ENCODE measurements at places on chromosomes 16 and 17.

DNA sequence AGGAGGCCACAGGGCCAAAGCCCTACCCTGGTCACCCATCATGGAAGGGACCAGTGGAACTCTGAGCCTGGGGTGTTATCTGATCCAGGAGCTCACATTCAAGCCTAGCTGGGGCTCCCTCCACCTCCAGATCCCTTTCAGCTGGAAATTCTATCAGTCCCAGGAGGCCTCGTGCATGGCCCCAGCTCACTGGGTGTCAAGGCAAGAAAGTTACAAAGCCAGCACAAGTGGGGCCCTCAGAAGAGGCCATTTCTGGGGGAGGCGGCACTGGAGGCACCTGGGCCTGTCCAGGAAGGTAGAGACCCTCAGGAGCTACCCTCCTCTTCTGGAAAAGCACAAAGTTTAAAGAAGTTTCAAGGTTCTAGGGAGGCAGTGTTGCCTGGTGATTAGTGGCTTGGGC lies 4.8 kb downstream of the CA7 start:
- no peak overlapping the region for H3K4me3 ChIP-seq
- H3K4me1 ChIP-seq, result peaks cover 11% of the 10 kb centered on the region
- H3K27ac ChIP-seq, result no peak overlapping the region

GRCh38 chr17:62381561-62381960 lies 1.2 kb downstream of the EFCAB3 start:
- no peak overlapping the region for H3K4me3 ChIP-seq
- DNase-seq, result no peak
- no peaks in the 10 kb centered on the region for H3K4me1 ChIP-seq
- H3K36me3 ChIP-seq, result no peaks in the 10 kb centered on the region
- H3K27ac ChIP-seq, result no peak overlapping the region

DNA sequence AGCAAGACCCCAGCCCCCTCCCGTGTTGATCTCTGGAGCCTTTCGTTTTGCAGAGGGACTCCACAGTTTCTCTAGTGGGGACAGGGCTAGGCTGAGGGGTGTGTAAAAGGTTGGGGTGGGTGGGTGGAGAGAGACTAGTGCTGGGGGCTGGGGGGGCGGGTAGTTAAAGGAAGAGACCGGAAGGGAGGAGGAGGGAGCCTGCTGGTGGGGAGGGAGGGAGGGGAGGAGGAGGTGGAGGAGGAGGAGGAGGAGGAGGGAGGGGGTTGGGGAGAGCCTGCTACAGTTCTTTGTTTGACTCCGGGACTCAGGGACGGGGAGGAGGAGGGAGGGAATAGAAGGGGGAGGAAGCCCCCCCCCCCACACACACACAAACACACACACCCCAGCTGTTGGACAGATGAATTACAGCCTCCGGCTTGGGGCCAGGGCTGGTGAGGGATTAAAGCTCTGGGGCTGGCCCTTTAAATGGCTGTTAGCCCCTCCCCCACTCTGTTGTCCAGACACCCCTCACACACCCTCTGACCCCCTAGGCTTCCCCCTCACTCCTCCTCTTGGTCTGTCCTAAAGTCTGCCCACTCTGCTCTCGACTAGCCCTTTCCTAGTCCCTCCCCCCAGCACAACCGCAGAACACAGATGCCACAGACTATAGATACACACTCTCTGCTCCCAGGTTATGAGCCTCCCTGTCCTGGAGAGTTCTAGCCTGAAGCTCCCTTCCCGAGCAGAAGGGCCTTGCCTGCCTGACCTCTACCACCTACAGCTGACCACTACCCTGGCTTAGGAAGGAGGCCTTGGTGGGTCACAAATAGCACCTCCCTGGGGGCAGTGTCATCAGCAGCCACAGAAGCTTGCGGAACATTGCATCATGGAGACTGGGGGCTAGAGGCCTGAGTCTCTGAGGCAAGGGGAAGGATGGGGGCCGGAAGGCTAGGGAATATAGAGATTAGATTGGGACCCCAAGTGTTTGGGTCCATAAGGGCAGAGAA lies 4.4 kb downstream of the KDM6B start:
- peaks cover 5% of the 10 kb centered on the region for H3K36me3 ChIP-seq
- H3K4me3 ChIP-seq, result peak overlapping the region; percentile 19
- no peak for DNase-seq
- no peaks in the 10 kb centered on the region for H3K27me3 ChIP-seq
- peak overlapping the region; percentile 99 for H3K27ac ChIP-seq
- H3K4me1 ChIP-seq, result peaks cover 46% of the 10 kb centered on the region

DNA sequence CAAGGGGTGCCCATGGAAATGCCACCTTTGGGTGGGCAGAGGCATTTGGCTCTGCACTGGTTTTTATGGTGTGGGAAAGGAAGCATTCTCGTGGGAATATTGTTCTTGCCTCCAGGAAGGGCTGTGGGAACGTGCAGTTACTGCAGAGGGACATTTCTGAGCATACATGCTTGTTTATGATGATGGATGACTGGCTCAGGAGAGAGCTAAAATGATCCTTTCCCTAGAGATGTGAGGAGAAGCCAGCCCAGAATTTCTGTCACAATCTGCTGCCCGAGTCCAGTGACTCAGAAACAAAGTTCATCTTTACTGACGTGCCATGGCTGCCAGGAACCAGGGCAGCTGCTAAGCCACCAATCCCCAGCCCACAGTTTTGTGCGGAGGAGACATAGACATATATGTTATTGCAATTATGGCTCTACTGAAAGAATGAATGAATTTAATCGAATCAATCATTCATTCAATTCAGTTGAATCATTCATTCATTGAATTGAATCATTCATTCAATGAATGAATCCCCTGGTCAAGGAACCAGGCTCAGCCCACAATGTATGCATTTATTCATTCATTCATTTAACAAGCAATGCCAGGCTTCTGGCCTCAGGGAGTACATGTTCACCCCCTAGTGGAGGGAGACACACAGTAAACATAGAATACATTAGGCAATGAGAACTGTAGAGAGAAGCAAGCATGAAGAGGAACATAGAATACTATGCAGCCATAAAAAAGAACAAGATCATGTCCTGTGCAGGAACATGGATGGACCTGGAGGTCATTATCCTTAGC lies 414.4 kb upstream of the HSBP1 start:
- H3K4me1 ChIP-seq, result no peaks in the 10 kb centered on the region
- H3K4me3 ChIP-seq, result no peak overlapping the region
- no peak overlapping the region for H3K27ac ChIP-seq
- no peak for DNase-seq
- H3K36me3 ChIP-seq, result no peaks in the 10 kb centered on the region
- H3K27me3 ChIP-seq, result no peaks in the 10 kb centered on the region

- H3K27me3 ChIP-seq, result no peaks in the 10 kb centered on the region
- no peaks in the 10 kb centered on the region for H3K4me1 ChIP-seq
- H3K27ac ChIP-seq, result no peak overlapping the region
- no peak for DNase-seq
- H3K4me3 ChIP-seq, result no peak overlapping the region
Observed at GRCh38 chr17:11671126-11671525, 72.9 kb downstream of the DNAH9 start.

- no peaks in the 10 kb centered on the region for H3K27me3 ChIP-seq
- H3K4me3 ChIP-seq, result peak overlapping the region; percentile 19
- peak overlapping the region; percentile 83 for H3K27ac ChIP-seq
- DNase-seq, result peak; percentile 87
- peaks cover 44% of the 10 kb centered on the region for H3K4me1 ChIP-seq
Observed at GRCh38 chr17:78883089-78883532, 19.9 kb downstream of the CEP295NL start.

- H3K27me3 ChIP-seq, result peaks cover 34% of the 10 kb centered on the region
- no peaks in the 10 kb centered on the region for H3K36me3 ChIP-seq
- H3K4me1 ChIP-seq, result no peaks in the 10 kb centered on the region
- H3K27ac ChIP-seq, result no peak overlapping the region
- no peak overlapping the region for H3K4me3 ChIP-seq
- no peak for DNase-seq
Observed at GRCh38 chr16:86734543-86735460, 156.5 kb downstream of the FOXL1 start.

DNA sequence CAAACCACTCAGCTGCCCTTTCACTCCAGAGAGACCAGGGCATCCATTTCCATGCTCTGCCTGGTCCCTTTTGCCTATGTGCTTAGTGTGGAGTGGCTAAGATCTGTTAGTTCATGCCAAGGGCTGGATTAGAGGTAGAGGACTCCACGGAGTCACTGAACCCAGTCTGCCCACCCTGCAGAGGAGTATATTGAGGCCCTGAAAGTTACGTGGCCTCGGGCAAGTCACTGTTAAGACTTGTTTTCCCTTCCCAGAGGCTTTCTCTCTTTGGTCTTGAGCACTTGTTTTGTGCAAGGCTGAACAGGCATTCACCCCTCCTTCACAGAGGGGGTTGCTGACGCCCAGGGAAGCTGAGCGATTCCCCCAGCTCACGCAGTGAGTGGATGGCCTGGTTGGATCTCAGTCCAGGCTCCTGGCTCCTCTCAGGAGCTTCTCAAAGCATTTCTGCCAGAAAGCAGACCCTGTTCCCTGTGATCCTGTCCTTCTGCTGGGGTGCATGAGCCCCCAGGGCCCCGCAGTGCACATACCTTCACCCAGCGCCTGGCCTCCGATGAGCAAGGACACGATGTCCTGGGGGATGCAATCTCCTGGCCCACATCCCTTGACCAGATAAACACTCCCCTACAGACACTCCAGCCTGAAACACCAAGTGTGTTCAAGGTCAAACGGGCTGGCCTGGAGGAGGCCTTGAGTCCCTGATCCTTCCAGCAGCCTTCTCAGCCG lies 153.4 kb upstream of the GSE1 start:
- H3K27me3 ChIP-seq, result no peaks in the 10 kb centered on the region
- no peak overlapping the region for H3K4me3 ChIP-seq
- no peaks in the 10 kb centered on the region for H3K36me3 ChIP-seq
- DNase-seq, result no peak

GRCh38 chr17:73933871-73934270 lies 269.6 kb upstream of the RPL38 start:
- H3K36me3 ChIP-seq, result no peaks in the 10 kb centered on the region
- H3K27ac ChIP-seq, result no peak overlapping the region
- H3K4me3 ChIP-seq, result no peak overlapping the region
- no peaks in the 10 kb centered on the region for H3K4me1 ChIP-seq

- H3K27me3 ChIP-seq, result no peaks in the 10 kb centered on the region
- no peak for DNase-seq
- no peak overlapping the region for H3K4me3 ChIP-seq
- H3K36me3 ChIP-seq, result peaks cover 74% of the 10 kb centered on the region
- H3K4me1 ChIP-seq, result no peaks in the 10 kb centered on the region
Observed at GRCh38 chr17:67891481-67892119, 66.3 kb downstream of the BPTF start.

DNA sequence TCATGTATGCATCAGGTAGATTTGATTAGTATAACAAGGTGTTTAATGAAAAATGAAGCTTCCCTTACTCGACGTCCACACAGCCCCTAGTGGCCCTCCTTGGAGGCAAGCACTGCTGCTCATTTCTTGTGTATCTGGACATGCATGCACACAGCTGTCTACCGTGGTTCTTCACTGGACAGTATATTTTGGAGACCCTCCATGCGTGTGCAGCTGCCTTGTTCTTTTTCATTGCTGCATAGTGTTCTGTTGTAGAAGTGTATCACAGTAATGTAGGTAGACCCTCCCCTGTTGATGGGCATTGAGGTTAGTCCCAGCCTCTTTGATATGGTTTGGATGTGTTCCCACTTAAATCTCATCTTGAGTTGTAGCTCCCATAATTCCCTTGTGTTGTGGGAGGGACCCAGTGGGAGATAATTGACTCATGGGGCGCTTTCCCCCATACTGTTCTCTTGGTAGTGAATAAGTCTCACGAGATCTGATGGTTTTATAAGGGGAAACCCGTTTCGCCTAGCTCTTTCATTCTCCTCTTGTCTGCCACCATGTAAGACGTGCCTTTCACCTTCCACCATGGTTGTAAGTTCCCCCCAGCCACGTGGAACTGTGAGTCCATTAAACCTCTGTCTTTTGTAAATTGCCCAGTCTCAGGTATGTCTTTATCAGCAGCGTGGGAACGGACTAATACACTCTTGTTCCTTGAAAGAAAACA lies 6.3 kb downstream of the CMIP start:
- no peak overlapping the region for H3K4me3 ChIP-seq
- peaks cover 53% of the 10 kb centered on the region for H3K4me1 ChIP-seq
- no peak overlapping the region for H3K27ac ChIP-seq
- H3K27me3 ChIP-seq, result no peaks in the 10 kb centered on the region

DNA sequence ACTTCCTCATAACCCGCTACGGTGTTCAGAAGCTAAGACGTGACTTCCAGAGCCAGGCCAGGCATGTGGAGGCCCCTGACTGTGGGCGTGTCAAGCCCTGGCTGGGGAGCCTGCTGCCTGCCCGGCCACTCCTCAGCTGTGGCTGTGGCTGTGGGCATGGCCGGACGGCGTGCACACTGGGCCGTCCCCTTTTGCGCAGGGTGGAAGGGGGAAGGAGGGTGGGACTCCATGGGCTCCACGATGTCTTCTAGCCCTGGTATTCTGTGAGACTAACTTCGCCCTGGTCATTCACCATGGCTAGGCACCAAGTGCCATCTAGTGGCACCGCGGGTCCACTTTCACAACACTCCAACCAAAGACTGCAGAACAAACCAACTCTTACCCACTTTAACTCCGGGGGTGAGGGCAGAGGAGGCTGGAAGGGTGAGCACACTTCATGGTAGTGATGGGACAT lies 67.9 kb downstream of the N4BP1 start:
- peaks cover 66% of the 10 kb centered on the region for H3K36me3 ChIP-seq
- H3K4me1 ChIP-seq, result peaks cover 16% of the 10 kb centered on the region
- no peak overlapping the region for H3K27ac ChIP-seq
- DNase-seq, result peak; percentile 81

GRCh38 chr17:27368151-27368795 lies 74.4 kb downstream of the WSB1 start:
- H3K27me3 ChIP-seq, result no peaks in the 10 kb centered on the region
- no peaks in the 10 kb centered on the region for H3K4me1 ChIP-seq
- no peak for DNase-seq
- no peak overlapping the region for H3K27ac ChIP-seq
- no peak overlapping the region for H3K4me3 ChIP-seq

GRCh38 chr16:75460446-75460845 lies 4.0 kb downstream of the TMEM170A start:
- H3K4me1 ChIP-seq, result peaks cover 13% of the 10 kb centered on the region
- H3K27me3 ChIP-seq, result no peaks in the 10 kb centered on the region
- no peaks in the 10 kb centered on the region for H3K36me3 ChIP-seq
- no peak overlapping the region for H3K4me3 ChIP-seq
- no peak overlapping the region for H3K27ac ChIP-seq

GRCh38 chr17:82952019-82952418 lies 112.2 kb upstream of the ZNF750 start:
- H3K4me3 ChIP-seq, result no peak overlapping the region
- H3K4me1 ChIP-seq, result no peaks in the 10 kb centered on the region

GRCh38 chr16:22969567-22969966 lies 155.6 kb downstream of the HS3ST2 start:
- peaks cover 8% of the 10 kb centered on the region for H3K4me1 ChIP-seq
- no peak overlapping the region for H3K4me3 ChIP-seq
- H3K27me3 ChIP-seq, result no peaks in the 10 kb centered on the region
- no peaks in the 10 kb centered on the region for H3K36me3 ChIP-seq
- no peak for DNase-seq
- H3K27ac ChIP-seq, result no peak overlapping the region

- H3K27me3 ChIP-seq, result no peaks in the 10 kb centered on the region
- peak overlapping the region; percentile 84 for H3K27ac ChIP-seq
- DNase-seq, result peak; percentile 81
- H3K4me3 ChIP-seq, result peak overlapping the region; percentile 52
- H3K36me3 ChIP-seq, result peaks cover 6% of the 10 kb centered on the region
Observed at GRCh38 chr16:9090101-9090959, 1.1 kb upstream of the HAPSTR1 start.
